ENCODE measurements at places on chromosomes 11 and 22.

- DNase-seq, result no peak
These were observed 363.8 kb upstream of the MTNR1B start for GRCh38 chr11:92605667-92606066.

DNA sequence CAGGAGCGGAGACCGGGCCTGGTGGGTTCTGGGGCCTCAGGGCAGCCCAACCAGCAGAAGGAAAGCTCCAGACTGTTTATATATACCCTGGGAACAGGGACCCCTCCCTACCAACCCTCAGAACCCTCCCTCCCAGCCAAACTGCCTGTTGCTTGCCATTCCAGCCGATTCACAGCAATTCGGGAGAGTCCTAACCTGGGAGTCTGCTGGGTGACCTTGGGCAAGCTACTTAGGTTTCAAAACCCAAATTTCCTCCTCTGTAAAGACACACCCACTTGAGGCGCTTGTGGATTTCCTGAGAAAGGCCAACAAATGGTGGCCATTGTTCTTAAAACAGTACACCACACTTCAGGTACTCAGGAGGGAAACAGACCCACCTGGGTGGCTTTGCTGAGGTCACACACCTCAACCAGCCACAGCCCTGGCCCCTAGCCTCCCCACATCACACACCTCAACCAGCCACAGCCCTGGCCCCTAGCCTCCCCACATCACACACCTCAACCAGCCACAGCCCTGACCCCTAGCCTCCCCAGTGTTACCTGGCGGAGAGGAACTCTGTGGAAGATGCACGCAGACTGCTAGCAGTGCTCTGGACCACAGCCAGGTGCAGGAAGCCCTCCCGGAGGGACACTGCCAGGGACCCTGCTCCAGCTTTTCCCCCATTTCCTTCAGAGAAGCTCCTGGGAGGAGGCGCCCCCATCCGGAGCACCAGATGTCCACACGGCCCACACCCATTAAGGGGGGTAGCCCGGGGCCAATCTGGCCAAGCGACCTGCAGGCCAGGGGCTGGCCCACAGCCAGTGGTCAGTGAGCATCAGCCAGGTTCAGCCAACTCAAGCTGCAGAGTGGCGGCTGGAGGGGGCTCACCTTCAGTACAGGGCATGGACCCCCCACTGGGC lies 6.2 kb downstream of the SHISA8 start:
- no peak for DNase-seq

GRCh38 chr11:15933886-15934625 lies 422.3 kb downstream of the SOX6 start:
- DNase-seq, result no peak

DNA sequence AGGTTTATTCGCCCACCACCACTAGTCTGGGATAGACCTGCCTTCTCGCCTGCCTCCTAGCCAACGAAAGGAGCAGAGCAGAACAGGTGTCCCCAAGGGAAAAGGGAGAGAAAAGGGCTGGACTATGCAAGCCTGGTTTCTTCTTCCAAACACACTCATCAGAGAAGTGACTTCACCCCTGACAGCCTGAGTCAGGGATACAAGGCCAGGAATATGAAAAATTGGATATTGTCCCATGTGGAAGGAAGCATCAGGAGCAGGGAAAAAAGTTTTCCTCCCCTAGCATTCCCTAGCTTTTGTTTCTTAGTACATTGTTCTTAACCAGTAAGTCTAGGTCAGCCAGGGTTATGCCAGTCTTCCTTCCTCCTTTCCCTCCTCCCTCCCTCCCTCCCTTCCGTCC lies 56.9 kb upstream of the TNRC6B start:
- no peak for DNase-seq

DNA sequence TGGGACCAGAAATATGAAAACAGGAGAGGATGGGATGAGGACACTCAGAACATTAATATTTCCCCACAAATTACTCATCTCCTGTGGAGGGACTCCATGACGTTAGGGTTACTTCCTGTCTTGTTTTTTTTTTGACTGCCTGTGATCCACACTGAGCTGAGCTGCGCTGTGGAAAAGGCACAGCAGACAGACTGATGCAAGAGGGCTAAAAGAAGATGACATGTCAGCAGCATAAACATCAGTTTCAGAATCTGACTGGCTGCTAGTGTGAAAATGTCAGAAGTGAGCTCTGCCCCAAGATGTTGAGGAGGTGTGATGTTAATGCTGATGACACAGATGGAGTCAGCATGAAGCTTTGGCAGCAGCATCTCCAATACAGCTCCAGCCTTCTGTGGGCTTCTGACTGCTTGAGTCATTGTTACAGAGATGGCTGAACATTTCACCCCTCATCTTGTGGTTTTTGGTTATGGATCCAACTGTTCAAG lies 286.8 kb downstream of the BLID start:
- peak; percentile 68 for DNase-seq

GRCh38 chr22:29703569-29704195 lies 16.1 kb upstream of the CABP7 start:
- DNase-seq, result no peak

DNA sequence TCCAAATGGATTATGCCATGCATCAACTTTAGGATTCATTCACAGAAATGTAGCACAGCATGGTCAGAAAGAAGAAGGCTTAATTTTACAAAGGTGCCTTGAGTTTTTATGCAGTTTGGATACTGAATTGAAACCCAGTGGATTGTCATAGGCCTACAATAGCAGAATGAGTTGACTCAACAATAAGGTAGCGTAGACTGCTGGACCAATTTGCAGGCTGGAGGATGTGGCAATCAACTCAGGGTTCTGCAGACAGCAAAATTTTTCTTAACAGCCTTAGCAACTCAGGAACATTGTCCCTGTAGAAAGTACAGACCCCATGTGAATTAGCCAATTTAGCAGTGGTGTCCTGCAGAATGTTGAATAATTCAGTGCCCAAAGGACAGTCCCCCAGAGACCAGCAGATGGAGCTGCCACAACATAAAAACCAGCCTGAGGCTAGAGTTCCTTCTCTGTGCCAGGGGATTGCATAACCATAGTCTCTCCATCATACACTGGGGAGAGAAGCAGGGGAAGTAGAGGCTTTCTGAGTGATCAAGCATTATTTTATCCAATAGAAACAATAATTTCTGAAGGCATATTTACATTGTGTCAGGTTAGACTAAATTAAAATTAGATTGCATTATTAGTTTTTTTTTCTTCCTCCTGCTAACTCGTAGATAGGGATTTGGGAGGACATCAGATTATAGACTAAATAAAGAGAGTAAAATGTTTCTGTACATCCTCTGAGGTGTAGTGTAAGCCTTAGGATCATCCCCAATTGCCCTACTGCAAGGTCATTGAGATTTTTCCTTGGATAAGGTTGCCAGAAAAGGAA lies 20.3 kb upstream of the MRPL17 start:
- peak; percentile 91 for DNase-seq

DNA sequence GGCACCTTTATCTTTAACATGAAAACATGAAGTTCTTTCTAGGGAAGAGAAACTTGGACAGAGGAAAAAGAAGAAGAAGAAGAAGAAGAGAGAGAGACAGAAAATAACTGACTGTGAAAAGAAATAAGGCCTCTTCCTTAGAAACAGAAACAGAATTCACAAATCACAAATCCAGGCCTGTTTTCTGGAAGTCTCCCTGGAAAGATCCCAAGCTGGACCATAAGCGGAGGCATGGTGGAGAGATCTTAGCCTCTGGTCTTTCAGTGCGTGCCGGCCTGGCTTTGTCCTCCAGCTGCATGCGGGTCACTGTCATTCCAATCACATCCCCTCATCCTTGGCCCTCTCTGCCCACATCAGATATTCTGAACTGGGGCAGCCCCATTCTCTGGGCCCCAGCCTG lies 6.9 kb downstream of the FXYD6 start:
- no peak for DNase-seq

DNA sequence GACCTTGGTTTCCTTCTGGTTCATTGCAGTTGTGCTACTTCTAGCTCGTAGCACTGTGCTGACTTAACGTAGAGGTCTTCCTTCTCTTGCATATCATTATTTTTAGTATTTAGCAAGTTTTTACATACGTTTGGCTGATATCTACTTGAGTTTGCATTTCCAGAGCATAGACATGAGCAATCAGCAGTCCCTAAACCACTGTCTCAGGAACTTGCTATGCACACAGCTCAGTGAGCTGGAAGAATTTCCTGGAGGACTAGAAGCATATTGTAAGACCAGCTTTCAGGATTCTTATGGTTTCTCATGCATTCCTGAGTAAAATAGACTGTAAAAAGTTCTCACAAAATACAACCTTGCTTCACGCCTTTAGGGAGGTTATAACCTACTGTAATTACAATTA lies 226.7 kb upstream of the PDGFD start:
- DNase-seq, result no peak

- no peak for DNase-seq
These were observed 1503.9 kb upstream of the TENM4 start for GRCh38 chr11:80944758-80945157.

- peak; percentile 69 for DNase-seq
These were observed 69.5 kb upstream of the GNAZ start for GRCh38 chr22:23000657-23001347.

DNA sequence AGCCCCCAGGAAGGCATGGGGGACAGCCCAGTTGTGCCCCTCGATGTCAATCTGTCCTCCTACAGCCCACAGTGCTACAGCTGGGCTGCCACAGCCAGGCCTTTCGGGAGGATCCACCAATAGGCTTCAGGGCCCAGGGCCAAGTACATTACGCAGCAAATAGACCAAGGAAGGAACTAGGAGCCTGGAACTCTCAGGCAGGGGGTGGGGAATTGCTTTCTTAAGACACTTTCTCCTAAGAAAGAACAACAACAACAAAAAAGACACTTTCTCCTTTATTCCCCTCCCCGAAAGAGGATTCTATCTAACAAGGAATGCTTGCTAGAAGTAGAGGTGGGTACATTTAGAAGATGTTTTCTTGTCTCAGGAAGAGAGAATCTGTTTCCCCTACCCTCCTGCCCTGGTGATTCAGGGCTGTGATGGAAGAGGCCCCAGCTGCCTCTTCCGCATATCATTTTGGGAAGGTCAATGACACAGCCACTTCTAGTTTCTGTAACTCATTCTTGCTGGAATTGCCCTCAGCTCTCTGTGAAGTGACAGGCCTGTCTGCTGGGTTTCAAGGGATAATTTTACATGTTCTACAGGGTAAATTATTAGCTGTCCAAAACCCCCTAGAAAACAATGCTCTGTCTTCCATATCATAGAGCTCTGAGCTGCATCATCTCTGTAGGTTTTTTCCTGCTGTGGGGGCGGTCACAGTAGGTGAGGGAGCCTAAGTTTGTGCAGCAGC lies 6.0 kb upstream of the MALAT1 start:
- DNase-seq, result peak; percentile 96

GRCh38 chr11:103602840-103603239 lies 433.6 kb upstream of the DDI1 start:
- DNase-seq, result no peak

DNA sequence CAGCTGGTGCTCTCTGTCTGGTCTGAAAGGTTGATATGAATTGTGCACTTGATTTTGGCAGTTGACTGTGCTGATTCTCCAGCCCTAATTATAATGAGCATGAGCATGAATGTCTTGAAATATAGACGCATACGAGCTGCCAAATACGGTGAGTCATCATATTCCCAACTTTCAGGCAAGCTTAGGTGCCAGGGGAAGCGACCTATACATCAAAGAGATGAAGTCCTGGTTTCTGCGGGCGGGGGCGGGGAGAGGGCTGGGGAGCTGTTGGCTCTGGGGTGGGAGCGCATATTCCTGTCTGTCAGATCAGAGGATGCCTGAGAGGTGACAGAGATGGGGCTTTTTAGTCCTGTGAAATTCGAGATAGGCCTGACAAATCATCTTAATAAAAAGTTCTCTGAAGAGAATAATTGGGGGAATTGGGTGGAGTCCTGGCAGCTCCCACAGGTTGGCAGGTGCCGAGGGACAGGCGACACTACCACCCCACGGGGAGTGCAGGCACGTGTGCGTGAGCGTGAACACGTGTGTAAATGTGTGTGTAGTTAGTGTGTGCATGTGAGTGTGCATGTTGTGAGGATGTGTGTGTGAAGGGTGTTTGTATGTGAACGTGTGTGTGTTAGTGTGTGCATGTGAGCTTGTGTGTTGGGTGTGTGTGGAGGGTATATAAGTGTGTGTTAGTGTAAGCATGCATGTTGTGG lies 865.3 kb downstream of the TBC1D22A start:
- no peak for DNase-seq

DNA sequence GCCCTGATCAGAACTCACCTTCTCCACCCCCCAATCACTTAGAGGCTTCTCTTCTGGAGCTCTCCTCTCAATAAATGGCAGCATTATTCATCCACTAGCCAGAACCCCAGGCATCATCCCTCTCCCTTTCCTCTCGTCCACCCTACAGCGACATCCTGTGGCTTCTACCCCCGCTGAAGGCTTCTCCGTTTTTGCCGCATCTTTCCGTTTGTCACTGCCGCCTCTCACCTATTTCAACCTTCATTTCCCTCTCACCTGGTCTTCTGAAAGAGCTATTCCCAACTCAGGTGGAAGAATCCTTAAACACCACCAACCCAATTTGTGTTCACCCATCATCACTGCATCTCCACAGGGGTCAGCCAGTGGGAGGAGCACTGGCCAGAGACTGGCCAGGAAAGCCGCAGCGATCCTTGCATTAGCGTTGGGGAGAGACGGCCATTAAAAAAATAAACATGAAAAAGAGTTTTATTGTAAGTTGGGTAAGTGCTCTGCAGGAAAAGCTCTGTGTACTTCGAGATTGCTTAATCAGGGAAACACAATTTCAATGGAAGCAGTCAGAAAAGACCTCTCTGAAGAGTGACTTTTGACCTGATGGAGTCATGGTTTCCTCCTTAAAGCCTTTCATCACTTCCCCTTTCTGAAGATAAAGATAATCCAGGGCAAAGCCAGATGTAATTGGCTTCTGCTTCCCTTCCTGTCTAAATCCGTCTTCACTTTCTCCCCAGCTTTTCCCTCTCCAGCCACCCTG lies 36.7 kb downstream of the SPATA19 start:
- DNase-seq, result peak; percentile 61

DNA sequence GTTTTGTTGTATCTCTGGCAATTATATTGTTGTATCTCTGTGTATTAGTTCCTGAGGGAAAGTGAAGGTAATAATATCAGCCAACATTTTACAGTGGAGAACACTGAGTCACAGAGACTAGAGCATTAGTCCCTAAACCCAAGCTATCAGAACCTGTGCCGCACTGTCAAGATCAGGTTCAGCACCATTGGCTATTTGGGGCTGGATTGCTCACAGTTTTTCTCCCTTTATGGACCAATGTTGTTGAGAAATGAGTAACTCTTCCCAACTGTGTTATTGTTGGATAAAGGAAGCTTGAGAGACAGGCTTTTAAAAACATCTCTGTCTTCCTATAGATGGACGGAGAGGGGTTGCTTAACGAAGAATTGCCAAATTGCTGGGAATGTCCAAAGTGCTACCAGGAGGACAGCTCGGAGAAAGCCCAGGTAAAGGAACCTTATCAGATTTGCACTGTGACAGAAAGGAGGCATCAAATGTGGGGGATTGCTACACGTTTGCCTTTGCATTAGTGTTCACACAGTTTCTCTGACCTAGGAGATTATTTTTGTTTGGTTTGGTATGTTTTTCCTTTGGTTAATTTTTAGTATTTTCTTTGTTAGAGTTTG lies 18.2 kb upstream of the GRK2 start:
- DNase-seq, result no peak

GRCh38 chr11:129416080-129416820 lies 40.6 kb downstream of the BARX2 start:
- no peak for DNase-seq

Measured in suppressor macrophage treated with lipopolysaccharide for 1 hour (primary cell).